CD8-positive, alpha-beta memory T cell (primary cell): ENCODE measurements at places on chromosomes 5 and 9.

GRCh38 chr5:8908055-8908683 is 637.7 kb downstream of the SEMA5A start:
- H3K4me1 ChIP-seq = no peaks in the 10 kb centered on the region
- no peaks in the 10 kb centered on the region for H3K36me3 ChIP-seq
- H3K27me3 ChIP-seq = no peaks in the 10 kb centered on the region
- no peak for DNase-seq
- H3K4me3 ChIP-seq = no peak overlapping the region

GRCh38 chr5:177089825-177090641 is 3.3 kb downstream of the FGFR4 start:
- no peak overlapping the region for H3K27ac ChIP-seq
- peaks cover 8% of the 10 kb centered on the region for H3K4me1 ChIP-seq
- H3K36me3 ChIP-seq = no peaks in the 10 kb centered on the region
- no peak for DNase-seq
- no peaks in the 10 kb centered on the region for H3K27me3 ChIP-seq

DNA sequence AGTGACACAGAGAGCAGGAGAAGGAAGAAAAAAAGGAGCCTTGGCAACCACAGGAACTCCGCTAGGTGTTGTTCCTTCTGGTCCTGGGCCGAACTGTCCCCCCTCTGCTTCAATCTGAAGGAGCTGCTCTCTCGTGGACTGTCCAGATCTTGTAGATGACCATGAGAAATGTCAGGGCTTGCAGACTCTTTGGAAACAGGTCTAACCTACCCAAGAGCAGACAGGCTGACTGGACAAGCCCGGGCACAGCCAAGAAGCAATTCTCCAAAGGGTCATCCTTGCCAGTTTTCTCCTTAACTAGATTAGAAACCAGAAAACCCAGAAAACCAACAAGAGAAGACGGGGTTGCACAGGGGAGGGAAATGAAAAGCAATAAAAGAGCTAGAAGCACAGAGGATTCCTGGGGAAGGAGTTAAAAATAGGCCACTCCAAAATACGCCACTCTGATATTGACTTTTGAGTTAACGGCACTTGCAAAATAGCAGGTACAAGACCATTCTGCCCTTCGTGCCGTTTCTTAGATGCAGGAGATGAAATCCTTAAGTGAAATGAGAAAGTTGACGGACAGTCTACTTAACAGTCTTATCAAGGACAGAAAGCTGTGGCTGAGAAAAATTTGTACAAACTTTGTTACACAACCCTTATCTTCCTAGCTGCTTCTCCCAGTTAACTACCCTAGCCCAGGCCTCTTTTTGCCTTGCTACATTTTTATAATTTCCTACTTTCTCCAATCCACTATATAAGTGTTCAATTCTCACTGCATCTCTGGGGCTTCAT is 5.8 kb downstream of the GCNT4 start:
- no peaks in the 10 kb centered on the region for H3K27me3 ChIP-seq
- H3K4me3 ChIP-seq = no peak overlapping the region
- H3K4me1 ChIP-seq = peaks cover 59% of the 10 kb centered on the region
- no peak overlapping the region for H3K27ac ChIP-seq

DNA sequence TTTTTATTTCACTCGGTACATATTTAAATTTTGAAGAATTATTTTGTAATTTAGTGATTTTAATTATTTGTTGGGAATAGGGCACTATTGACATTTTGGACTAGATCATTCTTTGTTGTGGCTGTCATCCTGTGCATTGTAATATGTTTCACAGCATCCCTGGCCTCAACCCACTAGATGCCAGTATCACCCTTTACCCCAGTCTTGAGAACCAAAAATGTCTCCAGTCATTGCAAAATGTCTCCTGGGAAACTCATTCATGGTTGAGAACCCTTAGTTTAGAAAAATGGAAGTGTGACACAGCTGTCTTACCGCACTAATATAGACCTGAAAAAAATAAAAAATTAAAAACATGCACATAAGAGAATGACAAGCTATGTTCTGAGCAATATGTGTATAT is 88.4 kb upstream of the CCDC152 start:
- no peak for DNase-seq
- no peaks in the 10 kb centered on the region for H3K36me3 ChIP-seq
- no peak overlapping the region for H3K27ac ChIP-seq
- no peak overlapping the region for H3K4me3 ChIP-seq
- no peaks in the 10 kb centered on the region for H3K4me1 ChIP-seq

- H3K4me1 ChIP-seq = no peaks in the 10 kb centered on the region
- H3K27me3 ChIP-seq = no peaks in the 10 kb centered on the region
- H3K4me3 ChIP-seq = no peak overlapping the region
- no peak overlapping the region for H3K27ac ChIP-seq
- H3K36me3 ChIP-seq = no peaks in the 10 kb centered on the region
- no peak for DNase-seq
These were observed 101.9 kb downstream of the MTRR start for GRCh38 chr5:7970816-7971215.

GRCh38 chr5:9644630-9645029 is 14.5 kb upstream of the TAS2R1 start:
- no peaks in the 10 kb centered on the region for H3K27me3 ChIP-seq
- H3K27ac ChIP-seq = no peak overlapping the region
- no peak overlapping the region for H3K4me3 ChIP-seq

DNA sequence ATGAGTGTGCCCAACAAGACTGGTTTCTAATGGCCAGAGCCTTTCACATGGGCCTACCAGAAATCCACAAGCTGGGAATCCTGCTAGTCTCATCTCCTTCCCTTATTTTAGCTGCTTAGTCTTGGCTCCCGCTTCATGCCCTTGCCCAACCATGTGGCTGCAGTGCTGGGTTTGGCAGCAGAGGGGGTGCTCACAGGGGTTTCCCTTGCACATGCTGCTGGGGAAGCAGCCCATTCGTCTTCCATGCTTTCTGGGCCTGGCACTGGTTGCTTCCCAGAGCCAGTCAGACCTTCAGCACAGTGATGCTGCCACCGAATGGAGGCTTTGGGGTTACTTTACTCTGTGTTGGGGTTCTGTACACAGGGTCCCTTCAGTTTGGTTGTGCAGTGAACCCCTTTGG is 26.3 kb downstream of the SLC46A2 start:
- no peaks in the 10 kb centered on the region for H3K4me1 ChIP-seq
- no peaks in the 10 kb centered on the region for H3K27me3 ChIP-seq

DNA sequence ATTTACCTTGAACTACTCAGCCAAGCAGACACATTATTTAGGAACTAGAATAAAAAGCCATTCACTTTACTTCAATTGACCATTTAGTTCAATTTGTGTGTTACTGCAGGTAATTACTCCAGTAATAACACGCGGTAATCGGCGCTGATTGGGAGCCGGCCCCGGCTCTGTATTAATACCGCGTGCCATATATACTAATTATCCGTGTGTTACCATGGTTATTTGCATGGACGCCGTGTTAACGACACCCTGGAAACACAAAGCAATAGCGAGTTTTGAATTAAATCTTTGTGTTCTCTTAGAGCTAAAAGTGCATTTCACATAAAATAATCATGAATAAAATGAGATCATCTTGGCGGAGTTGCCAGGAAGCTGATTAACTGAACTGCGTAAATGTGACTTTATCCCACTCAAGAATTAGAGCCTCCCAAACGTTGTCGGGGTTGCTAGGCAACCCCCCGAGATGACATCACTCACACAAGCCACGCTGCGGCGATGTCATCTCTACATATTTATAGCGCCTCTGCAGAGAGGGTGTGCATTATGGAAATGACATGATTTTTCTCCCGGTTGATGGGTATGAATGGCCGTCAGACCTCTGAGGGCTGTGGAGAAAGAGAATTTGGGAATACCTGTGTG is 41.4 kb upstream of the RNU6ATAC start:
- no peaks in the 10 kb centered on the region for H3K36me3 ChIP-seq
- H3K27ac ChIP-seq = no peak overlapping the region
- H3K4me1 ChIP-seq = no peaks in the 10 kb centered on the region
- DNase-seq = no peak
- no peak overlapping the region for H3K4me3 ChIP-seq

- DNase-seq = no peak
- peaks cover 97% of the 10 kb centered on the region for H3K4me1 ChIP-seq
- no peak overlapping the region for H3K4me3 ChIP-seq
- H3K27me3 ChIP-seq = no peaks in the 10 kb centered on the region
- no peak overlapping the region for H3K27ac ChIP-seq
- peaks cover 12% of the 10 kb centered on the region for H3K36me3 ChIP-seq
These were observed 50.3 kb downstream of the FYB1 start for GRCh38 chr5:39169081-39169480.

DNA sequence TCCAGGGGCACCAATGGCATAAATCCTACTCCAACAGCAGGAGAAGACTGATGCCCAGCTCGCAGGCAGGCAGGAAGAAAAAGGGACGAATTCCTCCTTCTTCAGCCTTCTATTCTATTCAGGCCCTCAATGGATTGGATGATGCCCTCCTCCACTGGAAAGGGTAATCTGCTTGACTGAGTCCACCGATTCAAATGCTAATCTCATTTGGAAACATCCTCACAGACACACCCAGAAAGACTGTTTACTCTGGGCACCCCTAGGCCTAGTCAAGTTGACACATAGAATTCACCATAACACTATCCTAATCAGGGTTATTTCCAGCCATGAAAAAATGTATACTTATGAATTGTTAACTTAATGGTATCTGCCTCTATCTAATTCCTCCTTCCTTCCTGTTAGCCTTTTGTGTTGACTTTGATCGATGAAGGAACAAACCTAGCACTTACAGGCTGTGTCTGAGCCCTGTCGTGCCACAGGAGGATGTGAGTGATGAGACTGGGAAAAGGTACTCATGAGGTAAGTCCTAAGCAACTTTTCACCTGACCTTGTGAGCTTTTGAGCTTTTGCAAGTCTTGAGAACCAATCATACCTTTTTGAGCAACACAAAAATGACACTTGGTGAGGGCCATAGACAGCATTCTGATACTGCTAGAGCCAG is 36.5 kb downstream of the FOXD1 start:
- H3K36me3 ChIP-seq = no peaks in the 10 kb centered on the region
- H3K4me3 ChIP-seq = no peak overlapping the region
- H3K4me1 ChIP-seq = no peaks in the 10 kb centered on the region
- DNase-seq = no peak
- H3K27ac ChIP-seq = no peak overlapping the region

- H3K4me1 ChIP-seq = no peaks in the 10 kb centered on the region
- H3K27me3 ChIP-seq = no peaks in the 10 kb centered on the region
- no peak overlapping the region for H3K27ac ChIP-seq
- no peak overlapping the region for H3K4me3 ChIP-seq
- no peak for DNase-seq
These were observed 69.8 kb downstream of the ASTN2 start for GRCh38 chr9:117344892-117345660.

GRCh38 chr5:123132316-123132715 is 43.3 kb downstream of the PRDM6 start:
- H3K4me1 ChIP-seq = no peaks in the 10 kb centered on the region
- no peaks in the 10 kb centered on the region for H3K36me3 ChIP-seq
- H3K27me3 ChIP-seq = no peaks in the 10 kb centered on the region
- no peak overlapping the region for H3K4me3 ChIP-seq

DNA sequence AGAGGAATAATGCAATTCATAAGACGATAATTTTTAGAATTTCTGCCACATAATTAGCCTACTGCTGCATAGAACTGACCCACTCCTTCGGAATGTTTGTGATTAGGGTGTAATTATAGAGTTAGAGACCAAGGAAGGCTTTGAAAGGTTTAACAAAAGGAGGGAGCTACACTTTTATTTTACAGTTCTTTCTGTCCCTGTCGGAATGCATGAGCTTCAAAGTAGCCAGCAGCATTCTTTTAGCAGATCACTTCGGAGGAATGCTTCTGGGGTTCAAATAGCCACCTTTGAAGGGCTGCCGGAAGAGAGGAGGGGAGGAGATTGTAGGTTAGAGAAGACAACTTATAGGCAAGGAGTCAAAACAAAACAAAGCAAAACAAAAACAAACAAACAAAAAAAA is 168.1 kb downstream of the GRIA1 start:
- no peak overlapping the region for H3K27ac ChIP-seq
- H3K27me3 ChIP-seq = no peaks in the 10 kb centered on the region
- H3K4me3 ChIP-seq = no peak overlapping the region
- no peaks in the 10 kb centered on the region for H3K36me3 ChIP-seq
- DNase-seq = no peak

DNA sequence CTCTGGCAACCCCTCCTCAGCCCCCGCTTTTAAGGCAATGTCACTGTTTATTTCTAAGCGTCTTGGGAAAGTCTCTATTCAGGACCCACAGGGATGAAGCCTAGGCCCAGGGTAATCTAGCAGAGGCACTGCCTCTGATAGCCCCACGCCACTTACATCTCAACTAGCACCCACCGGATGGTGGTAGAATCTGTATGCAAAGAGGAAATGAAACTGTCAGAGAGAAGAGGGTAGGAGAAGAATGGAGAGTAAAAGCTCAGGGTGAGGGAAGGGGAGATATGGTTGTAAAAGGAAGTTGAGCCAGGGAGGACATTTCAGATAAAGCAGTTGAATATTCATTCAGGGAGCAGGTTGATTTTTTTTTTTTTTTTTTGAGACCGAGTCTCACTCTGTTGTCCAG is 3.0 kb downstream of the FRRS1L start:
- no peaks in the 10 kb centered on the region for H3K27me3 ChIP-seq
- no peak overlapping the region for H3K4me3 ChIP-seq
- no peak overlapping the region for H3K27ac ChIP-seq
- no peak for DNase-seq

GRCh38 chr5:2201832-2202231 is 319.1 kb upstream of the IRX4 start:
- H3K36me3 ChIP-seq = no peaks in the 10 kb centered on the region
- H3K4me3 ChIP-seq = no peak overlapping the region
- no peaks in the 10 kb centered on the region for H3K4me1 ChIP-seq
- DNase-seq = no peak

DNA sequence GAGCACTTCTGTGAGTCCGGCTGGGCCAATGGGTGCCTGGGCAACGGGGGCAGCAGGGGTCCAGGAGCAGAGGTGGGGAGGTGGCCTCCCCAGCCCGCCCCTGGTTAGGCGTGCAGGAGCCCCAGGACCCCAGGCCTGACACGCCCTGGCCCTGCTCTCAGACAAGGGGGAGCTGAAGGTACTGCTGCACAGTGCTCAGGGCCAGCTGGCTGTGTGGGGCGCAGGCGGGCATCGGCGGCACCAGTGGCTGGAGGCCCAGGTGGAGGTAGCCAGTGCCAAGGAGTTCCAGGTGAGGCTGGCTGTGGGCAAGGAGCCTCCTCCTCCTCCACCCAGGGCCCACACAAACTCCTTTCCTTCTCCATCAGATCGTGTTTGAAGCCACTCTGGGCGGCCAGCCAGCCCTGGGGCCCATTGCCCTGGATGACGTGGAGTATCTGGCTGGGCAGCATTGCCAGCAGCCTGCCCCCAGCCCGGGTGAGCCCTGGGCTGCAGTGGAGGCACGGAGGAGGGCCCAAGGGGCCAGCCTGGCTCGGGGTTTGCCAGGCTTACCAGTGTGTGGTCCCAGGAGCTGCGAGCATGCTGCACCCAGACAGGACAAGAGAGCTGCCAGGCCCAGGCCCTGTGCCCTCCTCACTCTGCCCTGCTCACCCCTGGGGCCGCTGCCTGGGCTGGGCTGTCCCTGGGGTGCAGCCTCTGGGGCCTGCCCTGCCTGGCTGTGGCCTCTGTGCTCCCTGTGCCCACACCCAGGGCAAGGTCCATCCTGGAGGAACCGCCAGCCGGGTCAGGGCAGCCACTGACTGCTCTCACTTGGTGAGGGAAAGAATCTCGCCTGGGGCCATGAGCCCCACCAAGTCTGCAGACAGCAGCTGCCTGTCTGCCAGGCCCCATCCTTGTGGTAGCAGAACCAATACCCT is 7.0 kb downstream of the MAMDC4 start:
- no peak overlapping the region for H3K27ac ChIP-seq
- no peaks in the 10 kb centered on the region for H3K4me1 ChIP-seq
- no peak overlapping the region for H3K4me3 ChIP-seq
- H3K36me3 ChIP-seq = peaks cover 19% of the 10 kb centered on the region
- DNase-seq = no peak
